ENCODE measurements at places on chromosomes 2 and 18.

DNA sequence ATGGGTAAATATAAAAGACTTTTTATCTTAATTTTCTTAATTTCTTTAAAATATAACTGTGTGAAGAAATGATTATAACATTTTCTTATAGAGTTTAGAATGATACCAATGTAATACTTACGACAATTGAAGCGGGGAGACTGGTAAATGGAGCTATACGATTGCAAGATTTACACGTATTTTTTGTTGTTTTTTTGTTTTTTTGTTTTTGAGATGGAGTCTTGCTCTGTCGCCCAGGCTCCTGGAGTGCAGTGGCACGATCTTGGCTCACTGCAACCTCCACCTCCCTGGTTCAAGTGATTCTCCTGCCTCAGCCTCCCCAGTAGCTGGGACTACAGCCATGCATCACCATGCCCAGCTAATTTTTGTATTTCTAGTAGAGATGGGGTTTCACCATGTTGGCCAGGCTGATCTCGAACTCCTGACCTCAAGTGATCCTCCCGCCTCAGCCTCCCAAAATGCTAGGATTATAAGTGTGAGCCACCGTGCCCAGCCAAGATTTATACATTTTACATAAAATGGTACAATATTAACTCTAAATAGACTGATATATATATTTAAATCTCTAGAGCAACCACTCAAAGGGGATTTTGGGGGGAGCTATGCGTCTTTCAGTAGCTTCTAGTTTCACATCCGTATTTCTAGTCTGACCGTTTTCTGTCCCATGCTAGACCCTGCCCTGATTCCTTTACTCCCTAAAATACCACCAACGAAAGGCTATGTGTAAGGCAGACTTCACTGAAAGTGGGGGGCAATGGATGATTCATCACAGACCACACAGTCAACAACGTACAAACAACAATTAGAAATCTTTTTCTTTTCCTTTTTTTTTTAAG is 28.2 kb upstream of the ATG16L1 start:
- ATAC-seq = no peak

GRCh38 chr2:23107327-23107941 is 277.5 kb upstream of the KLHL29 start:
- no peak for ATAC-seq

DNA sequence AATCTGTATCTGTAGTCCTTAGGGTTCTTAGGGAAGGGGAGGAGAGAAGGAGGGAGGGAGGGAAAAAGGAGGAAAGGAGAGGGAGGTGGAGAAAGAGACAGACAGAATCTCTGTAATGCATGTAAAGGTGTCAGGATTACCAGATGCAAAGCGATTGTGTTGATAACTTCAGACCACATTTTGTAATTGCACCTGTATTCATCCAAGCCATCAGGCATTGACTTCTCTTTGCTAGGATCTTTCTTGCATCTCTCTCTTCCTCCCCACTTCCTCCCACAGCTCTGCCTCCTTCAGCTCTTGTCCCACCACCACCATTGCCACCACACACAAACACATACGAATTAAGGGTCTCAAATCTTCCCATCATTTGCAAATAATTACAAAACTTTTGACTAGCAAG is 91.4 kb downstream of the AOX1 start:
- ATAC-seq = no peak

DNA sequence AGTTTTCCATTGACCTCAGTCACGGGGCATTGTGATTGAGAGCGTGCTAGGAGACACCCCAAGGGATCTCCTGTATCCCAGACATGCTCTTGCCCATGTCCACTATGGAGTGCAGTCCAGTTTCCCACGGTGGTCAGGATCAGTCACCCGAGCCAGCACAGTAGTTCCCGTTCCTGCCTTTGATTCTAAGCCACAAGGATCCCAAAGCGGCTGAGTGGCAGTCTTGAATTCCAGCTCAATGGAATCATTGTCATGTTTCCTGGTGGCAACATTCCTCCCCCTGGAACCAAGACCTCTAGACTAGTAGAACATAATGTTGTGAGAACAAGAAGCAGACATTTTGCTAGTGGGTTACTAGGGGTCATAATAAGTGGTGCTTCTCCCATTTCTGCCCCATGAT is 154.3 kb downstream of the SEPTIN10 start:
- ATAC-seq = no peak

- no peak for ATAC-seq
Measured at GRCh38 chr2:175441181-175441761, 259.8 kb upstream of the ATP5MC3 start.

GRCh38 chr2:173027181-173028128 is 48.2 kb upstream of the MAP3K20 start:
- ATAC-seq = peak; percentile 61

GRCh38 chr18:59357928-59358327 is 1.1 kb downstream of the LMAN1 start:
- ATAC-seq = peak; percentile 52

DNA sequence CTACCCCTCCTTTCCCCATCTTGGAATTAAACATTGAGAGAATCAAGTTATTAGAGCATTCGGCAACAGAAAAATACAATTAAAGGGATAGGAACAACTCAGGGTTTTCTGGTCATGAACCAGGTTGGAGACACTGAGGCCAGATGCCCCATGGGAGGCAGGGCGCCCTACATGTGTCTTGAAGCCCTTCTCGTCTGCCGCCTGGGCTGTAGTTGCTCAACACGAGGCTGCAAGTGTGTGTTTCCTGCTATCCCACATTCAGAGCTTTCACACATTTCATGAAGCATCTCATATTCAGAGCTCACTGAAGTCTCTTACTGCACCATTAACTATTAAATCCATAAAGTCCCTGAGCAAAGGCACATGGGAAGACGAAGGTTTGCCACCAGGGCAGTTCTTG is 28.8 kb downstream of the TTC39C start:
- ATAC-seq = no peak

DNA sequence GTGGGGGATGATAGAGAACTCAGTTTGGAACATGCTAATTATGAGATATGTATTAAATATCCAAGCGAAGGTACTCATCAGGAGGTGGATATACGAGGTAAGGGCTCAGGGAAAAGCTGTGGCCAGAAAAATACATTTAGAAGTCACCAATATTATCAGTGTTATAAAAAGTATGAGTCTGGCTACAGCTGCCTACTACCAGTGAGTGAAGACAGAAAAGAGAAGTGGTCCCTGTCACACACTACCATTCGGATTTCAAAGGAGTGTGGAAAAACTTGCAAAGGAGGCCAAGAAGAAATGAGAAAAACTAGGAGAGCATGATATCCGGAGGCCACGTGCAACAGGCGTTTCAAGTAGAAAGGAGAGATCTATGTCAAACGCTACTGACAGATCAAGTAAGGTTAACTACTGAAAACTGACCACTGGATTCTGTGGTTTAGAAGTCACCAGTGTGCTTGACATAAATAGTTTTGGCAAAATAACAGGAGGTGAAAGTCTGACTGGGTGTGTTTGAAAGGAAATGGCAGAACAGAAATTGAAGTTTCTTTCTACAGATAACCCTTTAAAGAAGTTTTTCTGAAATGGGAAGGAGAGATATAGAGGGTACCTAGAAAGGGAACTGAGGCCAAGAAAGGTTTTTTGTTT is 118.7 kb upstream of the DNMT3A start:
- ATAC-seq = no peak

DNA sequence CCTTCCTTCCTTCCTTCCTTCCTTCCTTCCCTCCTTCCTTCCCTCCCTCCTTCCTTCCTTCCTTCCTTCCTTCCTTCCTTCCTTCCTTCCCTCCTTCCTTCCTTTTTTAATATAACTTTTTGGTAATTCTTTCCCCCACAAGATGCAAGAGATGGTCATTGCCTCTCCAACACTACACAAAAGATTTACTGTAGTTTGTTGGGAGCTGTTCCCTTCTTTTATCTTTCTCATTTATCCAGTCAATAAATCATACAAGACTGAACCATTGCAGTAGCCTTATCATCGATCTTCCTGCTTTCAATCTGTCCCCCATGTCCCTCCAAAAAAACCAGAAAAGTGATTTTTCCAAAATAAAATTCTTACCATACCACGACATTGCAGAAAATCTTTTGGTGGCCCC is 8.2 kb downstream of the APCDD1 start:
- ATAC-seq = no peak

DNA sequence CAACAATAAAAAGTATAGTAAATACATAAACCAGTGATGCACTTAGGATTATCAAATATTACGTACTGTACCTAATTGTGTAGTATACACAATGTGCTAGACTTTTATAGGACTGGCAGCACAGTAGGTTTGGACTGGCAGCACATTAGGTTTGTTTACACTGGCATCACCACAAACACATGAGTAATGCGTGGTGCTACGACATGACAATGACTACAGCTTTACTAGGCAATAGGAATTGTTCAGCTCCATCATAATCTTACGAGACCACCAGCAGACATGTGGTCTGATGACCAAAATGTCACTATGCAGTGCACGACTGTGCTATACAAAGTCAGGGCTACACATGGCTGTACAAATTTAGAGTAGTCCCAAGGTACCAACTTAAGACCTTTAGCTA is 2.3 kb downstream of the MBOAT2 start:
- ATAC-seq = no peak

DNA sequence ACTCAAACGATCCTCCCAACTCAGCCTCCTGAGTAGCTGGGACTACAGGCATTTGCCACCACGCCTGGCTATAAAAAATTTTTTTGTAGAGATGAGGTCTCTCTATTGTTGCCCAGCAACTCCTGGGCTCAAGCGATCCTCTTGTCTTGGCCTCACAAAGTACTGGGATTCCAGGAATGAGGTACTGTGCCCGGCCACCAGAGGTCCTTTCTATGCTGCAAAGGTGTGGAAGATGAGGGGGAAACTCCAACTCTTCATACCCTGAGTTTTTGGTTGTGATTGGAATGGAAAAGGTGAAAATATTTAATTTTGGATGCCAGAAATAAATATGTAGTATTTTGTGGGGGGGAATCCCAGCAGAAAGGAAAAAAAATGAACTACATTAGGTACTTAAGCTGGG is 36.0 kb downstream of the MRPL33 start:
- ATAC-seq = no peak

DNA sequence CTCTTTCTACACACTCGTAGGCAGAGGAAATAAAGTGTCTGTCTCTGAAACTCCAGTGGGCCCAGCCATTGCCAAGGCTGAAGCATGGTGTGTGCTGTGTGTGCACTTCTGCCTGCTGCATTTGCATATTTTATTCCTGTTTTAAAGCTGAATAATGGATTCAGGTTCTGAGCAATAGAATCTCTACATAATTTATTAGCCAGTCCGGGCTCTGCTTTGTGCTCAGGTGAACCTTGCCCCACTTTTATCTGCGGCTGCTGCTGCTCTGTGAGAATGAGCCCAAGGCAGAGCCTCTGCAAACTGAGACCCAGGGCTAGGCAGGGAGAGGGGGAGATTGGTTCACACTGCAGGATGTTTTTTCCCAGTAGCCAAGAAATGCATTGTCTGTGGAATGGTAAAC is 64.6 kb upstream of the SH3BP4 start:
- ATAC-seq = no peak

DNA sequence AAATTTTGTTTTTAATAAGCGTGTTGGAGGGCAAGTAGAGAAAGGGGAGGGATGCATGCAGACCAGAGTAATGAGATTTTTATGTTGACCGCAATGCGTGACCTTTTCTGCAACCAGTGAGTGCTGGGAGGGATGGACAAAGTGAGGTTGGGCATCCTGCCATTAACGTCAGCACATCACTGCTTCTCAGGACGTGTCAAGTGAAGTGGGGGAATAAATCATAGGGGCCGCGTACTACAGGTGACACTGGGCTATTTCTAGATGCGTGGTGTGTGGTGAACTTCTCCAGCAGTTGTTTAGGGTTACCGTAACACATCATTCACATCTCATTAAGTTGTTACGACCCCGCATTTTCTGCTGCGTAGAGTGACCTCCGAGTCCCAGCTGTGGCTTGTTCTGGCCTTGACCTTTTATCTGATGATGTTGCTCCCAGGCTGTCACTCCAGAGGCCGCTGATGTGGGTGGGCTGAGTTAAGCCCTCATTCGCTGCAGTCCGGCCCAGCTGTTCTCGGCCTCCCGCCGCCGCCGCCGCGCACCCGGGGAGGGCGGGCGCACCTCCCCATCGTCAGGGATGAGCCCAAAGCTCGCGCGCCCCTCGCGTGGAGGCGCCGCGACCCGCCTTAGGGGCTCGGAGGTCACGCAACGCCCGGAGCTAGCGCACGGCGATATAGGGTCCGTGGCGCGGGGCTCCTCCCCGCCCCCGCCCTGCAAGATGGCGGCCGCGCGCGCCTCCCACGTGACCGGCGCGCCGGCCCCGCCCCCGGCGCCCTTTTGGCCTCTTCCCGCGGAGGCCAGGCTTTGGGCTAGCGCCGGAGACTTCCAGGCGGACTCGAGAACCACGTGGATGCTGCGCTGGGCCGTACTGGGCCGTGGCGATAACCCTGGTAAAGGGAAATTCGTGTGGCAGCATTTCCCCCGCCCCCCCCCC is 3.5 kb downstream of the ZCCHC2 start:
- ATAC-seq = peak; percentile 6

DNA sequence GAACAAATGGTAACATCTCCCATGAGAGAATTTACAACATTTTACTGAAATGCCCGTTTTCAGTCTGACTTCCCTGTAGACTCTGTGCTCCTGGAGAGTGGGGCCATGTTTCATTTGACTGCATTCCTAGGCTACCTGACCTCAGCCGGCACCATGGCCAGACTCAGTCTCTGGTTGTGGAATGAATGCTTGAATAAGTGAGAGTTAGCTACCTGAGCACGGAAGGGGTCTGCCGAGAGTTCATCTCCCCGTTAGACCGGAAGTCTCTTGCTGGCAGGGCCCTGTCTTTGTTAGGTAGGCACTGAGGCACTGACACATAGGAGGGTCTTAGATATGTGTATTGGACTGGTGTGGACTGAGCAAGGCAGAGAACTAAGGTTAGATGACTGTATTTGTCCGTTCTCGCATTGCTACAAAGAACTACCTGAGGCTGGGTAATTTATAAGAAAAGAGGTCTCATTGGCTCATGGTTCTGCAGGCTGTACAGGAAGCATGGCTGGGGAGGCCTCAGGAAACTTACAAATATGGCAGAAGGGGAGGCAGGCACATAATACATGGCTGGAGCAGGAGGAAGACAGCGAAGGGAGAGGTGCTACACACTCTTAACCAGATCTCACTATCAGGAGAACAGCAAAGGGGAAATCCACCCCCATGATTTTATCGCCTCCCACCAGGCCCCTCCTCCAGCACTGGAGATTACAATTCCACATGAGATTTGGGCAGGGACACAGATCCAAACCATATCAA is 271.2 kb downstream of the GLI2 start:
- ATAC-seq = no peak

DNA sequence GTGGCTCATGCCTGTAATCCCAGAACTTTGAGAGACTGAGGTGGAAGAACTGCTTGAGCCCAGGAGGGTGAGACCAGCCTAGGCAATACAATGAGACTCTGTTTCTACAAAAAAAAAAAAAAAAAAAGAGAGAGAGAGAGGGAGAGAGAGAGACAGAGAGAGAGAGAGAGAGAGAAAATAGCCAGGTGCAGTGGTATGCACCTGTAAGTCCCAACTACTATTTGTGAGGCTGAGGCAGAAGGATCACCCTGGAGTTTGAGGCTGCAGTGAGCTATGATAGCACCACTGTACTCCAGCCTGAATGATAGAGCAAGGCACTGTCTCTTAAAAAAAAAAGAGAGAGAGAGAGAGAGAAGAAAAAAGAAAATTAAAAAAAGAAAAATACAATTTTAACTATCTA is 245.7 kb downstream of the CCDC178 start:
- ATAC-seq = no peak

- no peak for ATAC-seq
Measured at GRCh38 chr18:67651438-67651837, 134.9 kb upstream of the DSEL start.
